ENCODE measurements at places on chromosomes 12 and 14.

- no peak for DNase-seq
Observed at GRCh38 chr12:53056901-53057300, 7.0 kb downstream of the TNS2 start.

- no peak for DNase-seq
Observed at GRCh38 chr12:9925705-9926393, 6.3 kb downstream of the CLEC2A start.

- DNase-seq = no peak
Observed at GRCh38 chr14:54857830-54858269, 44.8 kb downstream of the GCH1 start.

- DNase-seq = no peak
Observed at GRCh38 chr12:70919597-70920035, 922 bp downstream of the PTPRR start.

GRCh38 chr14:45785240-45785639 lies 532.2 kb upstream of the MIS18BP1 start:
- no peak for DNase-seq

GRCh38 chr12:51382173-51382572 lies 9.0 kb downstream of the GALNT6 start:
- DNase-seq = no peak

- no peak for DNase-seq
Observed at GRCh38 chr14:104641753-104642539, 37.4 kb upstream of the TMEM179 start.

GRCh38 chr12:6106218-6106617 lies 18.3 kb downstream of the VWF start:
- DNase-seq = no peak
